ENCODE measurements at places on chromosomes 7 and 10.

GRCh38 chr7:9955138-9955537 lies 1018.5 kb upstream of the PHF14 start:
- DNase-seq: no peak

GRCh38 chr10:44574596-44575480 lies 189.9 kb upstream of the CXCL12 start:
- DNase-seq: no peak

DNA sequence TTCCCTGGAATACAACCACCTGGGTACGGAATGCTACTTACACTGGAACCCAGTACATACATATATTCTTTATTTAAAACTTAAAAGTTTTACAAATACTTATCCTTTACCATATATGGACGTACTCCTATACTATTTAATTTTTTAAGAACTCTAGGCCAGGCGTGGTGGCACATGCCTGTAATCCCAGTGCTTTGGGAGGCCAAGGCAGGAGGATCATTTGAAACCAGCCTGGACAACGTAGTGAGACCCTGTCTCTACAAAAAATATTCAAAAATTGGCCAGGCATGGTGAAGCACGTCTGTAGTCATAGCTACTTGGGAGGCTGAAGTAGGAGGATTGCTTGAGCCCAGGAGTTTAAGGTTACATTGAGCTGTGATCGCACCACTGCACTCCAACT lies 2.0 kb downstream of the RBM28 start:
- DNase-seq: no peak

DNA sequence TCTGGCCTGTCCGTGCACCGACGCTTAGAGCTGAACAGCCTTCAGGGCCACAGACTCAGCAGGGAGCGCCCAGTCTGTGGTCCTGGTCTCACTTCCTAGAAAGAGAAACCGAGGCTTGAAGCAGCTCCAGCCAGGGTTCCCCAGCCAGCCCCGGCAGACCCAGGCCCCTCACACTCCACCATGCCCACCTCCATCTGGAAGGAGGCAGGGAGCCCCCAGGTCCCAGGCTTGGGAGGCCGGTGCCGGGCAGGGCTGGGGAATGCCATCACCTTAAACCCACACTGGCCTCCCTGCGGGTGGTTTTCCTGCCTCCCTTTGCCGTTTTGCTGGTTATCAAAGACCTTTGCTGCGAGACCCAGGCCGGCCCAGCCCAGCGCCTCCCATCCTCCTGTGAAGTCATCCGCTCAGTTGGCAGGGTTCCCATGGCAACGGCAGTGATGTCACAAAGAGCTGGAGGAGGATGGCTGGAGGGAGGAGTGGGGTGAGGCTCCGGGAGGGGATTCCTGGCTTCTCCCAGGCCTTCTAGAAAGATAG lies 24.0 kb downstream of the ELFN1 start:
- no peak for DNase-seq

- no peak for DNase-seq
Measured at GRCh38 chr7:78605119-78605518, 806.5 kb downstream of the PHTF2 start.

DNA sequence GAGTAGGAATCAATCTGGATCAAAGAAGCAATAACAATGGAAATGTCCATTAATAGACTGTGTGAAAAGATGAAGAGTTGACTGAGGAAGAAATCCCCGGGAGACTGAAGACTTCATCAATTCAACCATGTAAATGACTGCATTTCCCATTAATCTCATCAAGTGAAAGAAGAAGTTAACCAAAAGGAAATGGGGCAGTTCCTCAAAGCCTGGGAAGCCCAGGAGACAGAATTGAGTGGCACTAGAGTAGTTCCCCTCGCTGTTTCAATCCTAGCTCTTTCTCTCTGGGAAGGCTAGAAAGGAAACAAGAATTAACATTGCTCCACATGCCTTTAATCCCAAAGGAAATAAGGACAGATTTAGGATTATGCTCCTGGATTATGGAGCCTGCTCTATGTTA lies 4.8 kb upstream of the OR6V1 start:
- no peak for DNase-seq

DNA sequence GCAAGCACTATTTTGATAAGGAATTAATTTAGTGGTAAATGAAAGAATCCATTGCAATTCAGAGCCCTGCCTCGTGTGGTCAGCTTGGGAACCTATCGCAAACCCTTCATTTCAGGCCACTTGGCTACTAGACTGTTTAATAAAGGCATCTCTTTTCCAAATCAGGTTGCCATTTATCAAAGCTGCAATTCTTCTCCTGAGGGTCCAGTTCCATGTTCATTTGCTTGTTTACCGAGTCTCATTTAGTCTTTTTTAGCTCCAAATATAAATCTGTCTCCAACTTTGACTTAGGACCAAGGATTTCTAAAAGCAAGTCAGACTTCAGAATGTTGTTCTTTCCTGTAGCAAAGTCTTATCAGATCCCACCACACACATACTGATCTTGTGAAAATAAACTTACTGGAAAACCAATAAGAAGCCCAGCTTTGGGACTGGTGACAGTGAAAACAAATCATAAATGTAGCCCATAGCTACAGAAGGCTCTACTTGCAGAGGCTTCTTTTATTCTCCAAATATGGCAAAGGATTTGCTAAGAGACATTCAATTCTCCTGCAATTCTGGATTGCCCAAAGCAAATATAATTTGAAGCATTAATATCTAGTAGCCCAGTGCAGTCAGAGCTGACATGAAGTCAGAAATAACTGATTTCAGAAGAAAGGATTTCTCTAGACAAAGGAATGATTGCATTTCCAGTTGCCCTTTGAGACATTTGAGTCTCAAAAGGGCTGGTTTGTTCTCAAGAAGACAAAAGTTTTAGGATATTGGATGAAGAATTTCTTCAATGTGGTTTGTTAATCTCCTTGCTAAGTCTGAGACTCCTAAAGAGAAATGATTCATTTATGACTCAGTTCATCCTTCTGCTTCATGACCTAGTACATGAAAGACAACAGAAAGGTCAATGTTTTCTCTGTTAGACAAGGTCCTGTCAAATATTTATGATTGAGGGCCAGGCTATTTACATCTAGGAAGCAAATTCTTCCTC lies 28.0 kb downstream of the PPP1R3C start:
- peak; percentile 40 for DNase-seq

DNA sequence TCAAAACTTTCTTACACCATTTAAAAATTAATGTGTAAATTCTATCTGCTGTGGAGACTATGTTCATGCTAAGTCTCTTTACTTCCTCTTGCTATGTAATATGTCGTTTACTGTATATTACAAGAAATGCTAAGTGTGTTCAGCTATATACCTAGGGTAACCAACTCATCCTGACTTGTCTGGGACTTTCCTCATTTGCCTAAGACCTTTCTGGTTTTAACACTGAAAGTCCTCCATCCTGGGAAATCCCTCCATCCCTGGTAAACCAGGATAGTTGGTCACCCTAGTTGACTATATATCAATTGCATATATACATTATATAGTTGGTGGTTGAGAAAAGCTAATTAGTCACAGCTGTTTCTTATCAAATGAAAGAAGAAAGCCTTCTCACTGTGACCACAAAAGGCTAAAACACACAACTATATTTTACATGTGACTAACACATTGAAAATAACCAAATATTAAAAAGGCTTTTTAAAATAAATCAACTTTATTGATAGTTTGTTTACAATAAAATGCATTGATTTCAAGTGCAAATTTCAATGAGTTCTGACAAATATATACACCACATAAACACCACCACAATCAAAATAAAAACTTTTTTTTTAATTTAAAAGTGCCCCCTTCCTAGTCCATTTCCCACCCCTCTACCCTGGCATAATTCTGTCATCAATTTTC lies 167.7 kb upstream of the INHBA start:
- no peak for DNase-seq

DNA sequence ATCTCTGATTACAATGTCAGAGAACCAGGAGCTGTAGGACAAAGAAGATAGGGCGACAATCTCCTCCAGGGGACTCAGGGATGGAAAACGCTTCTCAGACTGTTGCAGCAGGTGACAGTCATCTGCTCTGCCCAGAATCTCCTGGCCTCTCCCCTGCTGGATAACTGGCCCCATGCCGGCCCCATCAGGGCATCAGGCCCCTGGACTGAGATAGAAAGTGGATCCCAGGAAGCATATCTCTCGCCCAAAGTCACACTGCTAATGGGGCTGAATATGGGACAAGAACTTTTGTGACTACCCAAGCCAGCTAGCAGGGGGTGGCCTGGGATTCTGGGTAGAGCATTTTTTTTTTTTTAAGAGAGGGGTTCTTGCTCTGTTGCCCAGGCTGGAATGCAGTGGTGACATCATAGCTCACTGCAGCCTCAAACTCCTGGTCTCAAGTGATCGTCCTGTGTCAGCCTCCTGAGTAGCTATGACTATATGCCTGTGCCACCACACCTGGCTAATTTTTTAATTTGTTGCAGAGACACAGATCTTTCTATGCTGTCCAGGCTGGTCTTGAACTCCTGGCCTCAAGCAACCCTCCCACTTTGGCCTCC lies 20.5 kb upstream of the MLXIPL start:
- DNase-seq: no peak

GRCh38 chr10:7662522-7662921 lies 4.2 kb downstream of the ITIH5 start:
- DNase-seq: no peak

DNA sequence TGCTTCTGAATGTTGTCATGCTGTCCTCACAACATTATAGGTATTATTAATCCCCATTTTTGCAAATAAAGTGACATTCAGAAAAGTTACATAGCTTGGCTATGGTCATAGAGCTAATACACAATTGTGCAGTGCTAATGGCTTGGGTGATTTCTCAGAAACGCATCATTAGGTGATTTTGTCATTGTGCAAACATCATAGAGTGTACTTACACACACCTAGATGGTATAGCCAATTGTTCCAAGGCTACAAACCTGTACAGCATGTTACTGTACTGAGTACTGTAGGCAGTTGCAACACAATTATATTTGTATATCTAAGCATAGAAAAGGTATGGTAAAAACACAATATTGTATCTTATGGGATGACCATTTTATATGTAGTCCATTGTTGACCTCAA lies 91.0 kb downstream of the BTAF1 start:
- no peak for DNase-seq

GRCh38 chr7:5780801-5781496 lies 514 bp downstream of the RNF216 start:
- peak; percentile 26 for DNase-seq

DNA sequence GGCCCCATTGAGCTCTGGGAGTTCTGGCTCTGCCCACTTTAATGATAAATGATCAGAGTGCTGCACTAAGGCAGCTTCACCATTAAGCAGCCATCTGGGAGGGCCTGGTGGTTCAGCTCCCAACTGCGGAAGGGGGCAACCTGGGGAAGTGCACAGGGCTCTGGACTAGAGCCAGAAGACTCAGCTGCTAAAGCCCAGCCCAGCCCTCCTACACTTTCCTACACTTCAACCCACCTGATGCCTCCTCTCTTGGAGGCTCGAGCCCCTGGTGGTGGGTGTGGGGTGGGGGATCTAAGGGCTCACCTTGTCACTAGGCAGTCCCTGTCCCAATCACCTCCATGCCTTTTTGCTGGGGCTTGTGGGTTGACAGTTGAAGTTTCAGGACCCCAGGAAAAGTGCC lies 60.6 kb upstream of the ANTXRL start:
- no peak for DNase-seq

DNA sequence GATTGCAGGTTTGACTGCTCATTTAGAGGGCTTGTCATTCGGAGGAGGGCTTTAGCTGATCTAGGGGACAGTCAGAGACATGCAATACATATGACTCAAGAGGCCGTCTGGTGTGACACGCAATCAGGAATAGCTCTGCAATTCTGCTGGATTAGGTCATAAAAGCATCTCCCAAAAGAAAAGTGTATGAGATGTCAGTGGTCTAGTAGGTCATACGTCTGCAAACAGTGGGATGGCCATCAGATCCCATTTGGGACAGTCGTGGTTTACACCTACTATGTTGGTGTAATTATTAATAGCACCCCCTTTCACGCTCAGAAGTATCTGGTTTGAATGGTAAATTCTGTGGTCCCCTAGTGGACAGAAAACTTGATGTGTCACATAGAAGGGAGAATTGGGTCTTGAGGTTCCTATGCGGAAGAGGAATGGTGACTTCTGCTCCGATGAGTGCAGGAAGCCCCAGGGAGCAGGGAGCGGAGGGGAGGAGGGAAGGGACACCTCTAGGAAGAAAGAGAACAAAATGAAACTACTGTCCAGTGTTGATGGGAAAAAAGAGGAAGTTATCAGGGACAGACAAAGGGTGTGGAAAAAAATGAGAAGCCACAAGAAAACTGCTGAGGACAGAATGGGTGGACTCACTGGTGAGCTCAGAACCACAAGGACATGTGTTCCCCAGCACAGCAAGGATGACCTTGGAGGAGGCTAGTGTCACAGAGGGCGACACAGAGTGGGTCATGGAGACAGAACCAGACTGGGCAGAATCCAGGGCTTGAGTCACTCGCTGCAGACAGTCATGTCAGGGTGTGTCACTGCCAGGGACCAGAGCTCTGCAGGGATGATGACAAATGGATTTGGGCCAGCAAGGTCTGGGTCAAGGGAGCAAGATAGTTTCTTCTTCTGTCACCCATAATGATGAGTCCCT lies 59.9 kb downstream of the MAP3K8 start:
- peak; percentile 43 for DNase-seq

Data from MCF 10A (cell line).